ENCODE measurements at places on chromosomes 11 and 22. TPM values are rescaled to one million over a fixed set of nuclear protein-coding genes. Genes with fewer than 3 reads are reported as not detected.

- DNase-seq, result no peak
Observed at GRCh38 chr11:82906236-82906635, 4.7 kb downstream of the DDIAS start.

GRCh38 chr11:111983187-111983986 lies 41.8 kb upstream of the DLAT start:
- DNase-seq, result no peak

DNA sequence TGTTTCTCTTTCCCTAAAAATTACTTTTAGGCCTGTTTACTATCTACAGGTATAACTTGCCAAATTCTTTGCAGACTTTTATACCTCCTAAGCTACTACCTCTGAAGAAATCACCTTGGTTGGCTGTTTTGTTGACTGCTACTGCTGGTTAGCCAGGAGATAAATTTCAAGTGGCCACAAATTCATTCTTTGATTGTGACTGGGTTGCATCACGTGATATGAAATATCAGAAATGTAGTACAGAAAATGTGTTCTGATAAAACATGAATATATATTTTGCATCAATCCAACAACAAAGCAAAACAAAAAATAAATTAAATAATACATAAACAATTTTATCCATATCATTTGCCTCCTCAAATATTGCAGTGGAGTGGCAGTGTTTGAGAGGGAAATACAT lies 291.1 kb downstream of the CNTN5 start:
- DNase-seq, result no peak

DNA sequence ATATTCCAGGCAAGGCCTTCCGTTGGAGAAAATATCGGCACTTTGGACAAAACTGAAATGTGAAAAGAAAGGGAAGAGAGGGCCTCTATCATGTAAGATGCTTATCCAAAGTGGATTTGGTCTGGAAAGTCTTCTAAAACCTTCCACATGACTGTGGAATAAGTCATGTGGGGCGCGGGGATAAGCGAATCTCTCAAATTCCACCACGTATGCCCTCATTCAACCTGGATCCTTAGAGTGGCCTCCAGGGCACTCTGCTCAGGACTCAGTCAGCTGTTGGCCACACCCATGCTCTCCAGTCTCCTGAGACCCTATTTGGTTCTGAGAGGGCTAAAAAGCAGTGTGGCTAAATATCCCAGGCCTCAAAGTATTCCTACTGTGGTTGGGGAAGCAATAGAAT lies 2.0 kb upstream of the TIMP3 start:
- DNase-seq, result no peak

GRCh38 chr11:64891215-64891848 lies 12.9 kb upstream of the EHD1 start:
- no peak for DNase-seq

- DNase-seq, result no peak
Observed at GRCh38 chr11:119757378-119757777, 28.4 kb upstream of the NECTIN1 start.

GRCh38 chr11:44307340-44308099 lies 2.4 kb downstream of the ALX4 start:
- DNase-seq, result no peak

DNA sequence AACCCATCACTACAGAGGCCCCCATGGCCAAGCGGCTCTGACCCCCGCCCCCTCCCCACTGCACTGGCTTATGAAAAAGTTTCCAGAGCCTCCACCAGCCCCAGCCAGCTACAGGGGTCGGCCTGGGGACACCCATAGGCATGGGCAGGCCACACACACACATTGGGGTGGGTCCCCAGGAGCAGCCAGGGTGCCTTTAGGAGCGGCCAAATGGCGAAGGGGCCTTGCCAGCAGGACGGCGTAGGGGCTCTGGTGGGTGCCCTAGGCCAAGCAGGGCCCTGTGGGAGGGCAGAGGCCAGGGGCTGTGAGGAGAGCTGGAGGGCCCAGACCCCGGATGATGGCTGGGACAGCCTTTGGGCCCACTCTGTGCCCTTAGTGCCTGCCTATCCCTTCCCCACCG lies 10.1 kb downstream of the TSSC4 start:
- no peak for DNase-seq

GPR83 gene
- total RNA-seq, result not detected

TEAD1 gene
- total RNA-seq, result 55.5 TPM

DNA sequence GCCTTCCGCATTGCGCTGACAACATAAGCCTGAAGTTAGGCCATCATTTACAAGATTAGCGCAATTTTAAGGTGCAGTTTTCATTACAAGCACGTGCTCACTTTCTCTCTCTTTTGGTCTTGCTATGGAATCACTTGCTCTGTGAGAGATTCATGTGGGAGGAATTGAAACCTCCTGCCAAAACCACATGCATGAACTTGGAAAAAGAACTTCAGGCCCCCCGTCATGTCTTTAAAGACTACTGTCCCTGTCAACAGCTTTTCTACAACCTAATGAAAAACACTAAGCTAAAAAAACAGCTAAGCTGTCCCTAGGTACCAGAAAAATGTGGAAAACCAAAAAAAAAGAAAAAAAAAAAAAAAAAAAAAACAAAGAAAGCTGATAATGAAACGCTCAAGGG lies 1707.6 kb upstream of the RAG2 start:
- DNase-seq, result no peak

NUP98 gene
- 60.9 TPM for total RNA-seq

DNA sequence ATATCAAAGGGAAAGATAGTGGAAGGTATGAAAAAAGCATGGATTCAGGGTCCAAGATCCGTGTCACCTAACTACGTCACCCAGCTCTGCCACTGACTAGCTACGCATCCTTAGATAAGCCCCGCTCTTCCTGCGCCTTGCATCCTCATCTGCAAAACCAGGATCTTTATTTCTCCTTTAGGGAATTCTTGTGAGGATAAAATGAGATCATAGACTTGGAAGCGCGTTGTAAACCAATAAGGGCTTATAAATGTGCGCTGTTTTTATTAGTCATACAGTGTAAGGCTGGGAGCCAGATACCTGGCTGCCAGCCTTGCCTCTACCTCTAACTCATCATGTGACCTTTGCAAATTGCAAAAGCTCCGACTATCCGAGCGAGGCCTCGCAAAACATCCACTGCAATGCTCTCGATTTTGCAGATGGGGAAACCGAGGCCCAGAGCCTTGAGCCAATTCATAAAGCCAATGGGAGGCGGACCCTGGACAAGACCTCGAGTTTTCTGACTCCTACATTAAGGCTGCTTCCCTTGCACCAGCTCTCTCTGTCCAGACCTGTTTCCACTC lies 753 bp downstream of the PRPF19 start:
- no peak for DNase-seq

DNA sequence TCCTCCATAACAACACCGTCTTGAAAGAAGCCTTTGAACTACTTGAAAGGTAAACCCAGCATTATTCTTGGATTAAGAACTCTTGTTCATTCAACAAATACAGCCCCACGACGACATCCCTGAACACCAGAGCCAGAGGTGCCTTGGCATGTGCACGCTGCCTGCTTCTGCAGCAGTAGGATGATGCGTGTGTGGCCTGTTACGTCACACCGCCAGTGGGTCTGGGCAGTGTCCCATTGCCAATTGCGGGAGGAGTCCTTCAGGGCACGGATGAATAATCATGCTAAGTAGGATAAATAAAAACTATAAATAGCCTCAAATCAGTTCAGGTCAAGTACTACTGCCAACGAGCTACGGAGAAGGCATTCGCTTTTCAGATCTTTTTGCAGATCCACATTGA lies 380.5 kb downstream of the SHANK2 start:
- no peak for DNase-seq

DNA sequence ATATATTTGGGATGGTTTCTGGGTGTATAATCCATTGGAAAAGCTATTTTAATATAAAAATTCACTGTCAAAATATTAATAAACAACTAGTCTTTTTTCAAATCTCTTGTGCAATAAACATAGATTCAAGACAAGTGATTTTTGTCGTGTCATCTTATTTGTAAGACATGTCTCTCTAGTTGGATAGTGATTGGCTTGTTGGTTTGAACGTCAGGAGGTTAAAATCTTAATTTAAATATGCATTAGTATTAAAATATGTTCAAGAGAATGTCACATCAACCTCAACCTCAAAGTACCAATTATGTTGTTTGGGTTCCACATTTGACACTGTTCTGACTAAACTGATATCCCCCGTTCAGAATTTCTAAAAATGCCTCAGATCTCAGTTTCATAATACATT lies 287.6 kb downstream of the CASP12 start:
- DNase-seq, result no peak

ADAMTS8 gene
- not detected for total RNA-seq

DNA sequence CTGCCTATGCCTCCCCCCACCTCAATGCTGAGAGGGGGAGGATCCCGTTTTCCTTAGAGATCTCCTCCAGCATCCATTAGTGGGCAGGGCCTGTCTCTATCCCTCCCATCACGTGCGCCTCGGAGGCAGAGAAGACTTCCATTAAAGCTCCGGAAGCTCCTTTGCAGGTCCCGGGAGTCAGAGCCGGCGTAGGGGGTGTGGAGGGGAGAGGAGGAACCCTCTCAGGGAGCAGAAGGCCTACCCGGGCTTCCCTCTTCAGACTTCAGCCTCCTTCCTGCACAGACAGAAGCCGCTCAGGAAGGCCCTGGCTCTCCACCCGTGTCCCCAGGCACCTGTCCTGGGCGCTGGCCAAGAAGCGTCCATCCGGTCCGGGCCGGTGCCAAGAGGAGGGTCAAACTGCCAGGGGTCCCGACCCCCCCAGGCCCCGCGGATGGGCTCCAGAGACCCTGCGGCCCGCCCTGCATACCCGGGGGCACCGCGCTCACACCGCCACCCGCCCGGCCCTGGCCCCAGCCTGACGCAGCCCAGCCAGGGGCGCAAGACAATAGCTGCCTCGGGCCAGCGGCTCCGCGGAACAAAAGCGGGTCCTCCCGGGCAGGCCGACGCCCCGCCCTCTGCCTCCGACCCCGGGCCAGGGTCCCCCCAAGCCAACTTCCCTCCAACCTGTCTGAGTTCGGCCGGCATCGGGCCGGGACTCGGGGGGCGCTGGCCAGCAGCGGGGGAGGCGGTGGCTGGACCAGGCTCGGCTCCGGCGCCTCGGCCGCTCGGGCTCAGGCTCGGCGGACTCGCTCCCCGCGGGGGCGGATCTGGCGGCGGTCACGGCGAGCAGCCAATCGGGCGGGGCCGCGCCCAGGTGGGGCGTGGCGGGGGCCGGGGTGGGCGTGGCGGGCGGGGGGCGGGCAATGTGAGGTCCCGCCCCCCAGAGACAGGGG lies 29.9 kb downstream of the ARVCF start:
- no peak for DNase-seq

GRCh38 chr11:134755535-134755934 lies 343.5 kb upstream of the B3GAT1 start:
- DNase-seq, result no peak

- no peak for DNase-seq
Observed at GRCh38 chr11:20561915-20562314, 37.5 kb upstream of the SLC6A5 start.

DNA sequence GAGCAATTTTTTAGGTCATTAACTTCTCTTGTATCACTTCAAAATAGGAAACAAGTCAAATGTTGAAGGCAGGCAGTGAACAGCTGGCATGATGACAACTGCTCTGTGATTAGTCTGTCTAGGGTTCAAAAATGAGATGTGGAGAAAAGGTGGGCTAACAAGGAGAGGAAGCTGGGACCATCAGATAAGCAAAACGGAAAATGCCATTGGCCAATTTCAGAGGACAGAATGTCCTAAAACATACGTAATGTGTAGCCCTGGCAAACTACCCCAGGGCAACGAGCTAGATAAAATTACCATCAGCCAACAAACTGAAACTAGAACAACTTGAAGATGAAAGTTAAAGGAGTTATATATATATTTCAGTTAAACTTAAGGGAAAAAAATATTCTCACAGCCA lies 93.2 kb downstream of the RELT start:
- DNase-seq, result peak; percentile 7

GRCh38 chr22:44051358-44051757 lies 27.3 kb downstream of the PARVB start:
- DNase-seq, result no peak

RFPL1 gene
- not detected for total RNA-seq

DNA sequence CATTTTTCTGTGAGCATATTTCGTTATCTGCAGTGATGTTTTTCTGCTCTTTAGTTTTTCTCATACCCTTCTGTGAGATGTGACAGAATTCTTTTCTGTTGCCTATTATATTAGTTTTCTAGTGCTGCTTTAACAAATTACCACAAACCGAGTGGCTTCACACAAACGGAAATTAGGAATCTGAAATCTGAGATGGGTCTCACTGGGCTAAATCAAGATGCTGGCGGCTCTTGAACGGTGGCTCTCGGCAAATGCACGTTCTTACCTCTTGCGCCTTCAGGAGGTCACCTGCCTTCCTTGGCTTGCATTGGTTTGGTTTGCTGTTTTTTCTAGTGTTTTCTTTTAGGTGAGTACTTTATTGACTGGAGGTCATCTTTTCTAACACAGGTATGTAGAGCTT lies 13.0 kb downstream of the ZBED4 start:
- DNase-seq, result no peak

CECR2 gene
- total RNA-seq, result 1.2 TPM

GRCh38 chr22:35219012-35219411 lies 38.3 kb upstream of the HMGXB4 start:
- DNase-seq, result no peak

- no peak for DNase-seq
Observed at GRCh38 chr11:5581014-5581413, 337 bp downstream of the OR52B6 start.

DNA sequence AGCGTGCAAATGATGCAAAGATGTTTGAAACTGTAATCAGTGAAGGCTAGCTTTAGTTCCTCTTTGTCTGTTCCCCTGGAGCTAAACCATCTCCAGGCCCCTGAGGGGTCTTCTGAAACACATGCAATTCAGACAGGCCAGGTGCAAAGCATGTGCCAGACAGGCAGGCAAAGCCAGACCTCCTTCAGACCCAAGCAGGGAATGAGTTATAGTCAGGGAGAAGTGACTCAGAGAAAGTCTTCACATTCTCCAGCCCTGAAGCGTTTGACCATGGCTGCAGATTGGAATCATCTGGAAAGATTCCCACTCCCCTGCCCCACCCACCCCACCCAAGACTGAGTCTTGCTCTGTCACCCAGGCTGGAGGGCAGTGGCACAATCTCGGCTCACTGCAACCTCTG lies 187.0 kb upstream of the ISX start:
- no peak for DNase-seq

ANO1 gene
- total RNA-seq, result 3.0 TPM

RAB36 gene
- 3.5 TPM for total RNA-seq

DNA sequence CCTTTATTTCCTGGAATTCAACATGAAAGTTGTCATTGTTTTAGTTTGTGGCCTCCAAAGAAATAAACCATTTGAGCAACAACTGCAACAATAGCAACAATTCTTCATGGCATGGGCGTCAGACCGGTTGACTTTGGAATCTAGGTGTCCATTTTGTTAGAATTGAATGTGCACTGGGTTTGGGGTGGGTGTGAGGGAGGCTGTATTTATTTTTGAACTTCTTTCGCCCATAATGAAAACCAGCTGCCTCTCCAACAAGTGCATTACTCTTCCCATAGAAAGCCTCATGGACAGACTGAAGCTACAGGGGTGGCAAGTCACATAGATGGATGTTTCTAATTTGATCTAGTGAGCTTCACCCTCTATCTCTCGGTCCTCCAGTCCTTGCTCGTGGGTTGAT lies 85.4 kb downstream of the ADAMTS15 start:
- no peak for DNase-seq

GRCh38 chr11:43942662-43943371 lies 380 bp downstream of the C11orf96 start:
- DNase-seq, result no peak
